ENCODE measurements at places on chromosomes 16 and 17. TPM values are rescaled to one million over a fixed set of nuclear protein-coding genes. Genes with fewer than 3 reads are reported as not detected.

GRCh38 chr16:74297145-74297665, 591 bp downstream of the PSMD7 start:
- peak; percentile 28 for DNase-seq

- DNase-seq: no peak
Measured at GRCh38 chr16:3486506-3487215, 8.6 kb downstream of the C16orf90 start.

DNA sequence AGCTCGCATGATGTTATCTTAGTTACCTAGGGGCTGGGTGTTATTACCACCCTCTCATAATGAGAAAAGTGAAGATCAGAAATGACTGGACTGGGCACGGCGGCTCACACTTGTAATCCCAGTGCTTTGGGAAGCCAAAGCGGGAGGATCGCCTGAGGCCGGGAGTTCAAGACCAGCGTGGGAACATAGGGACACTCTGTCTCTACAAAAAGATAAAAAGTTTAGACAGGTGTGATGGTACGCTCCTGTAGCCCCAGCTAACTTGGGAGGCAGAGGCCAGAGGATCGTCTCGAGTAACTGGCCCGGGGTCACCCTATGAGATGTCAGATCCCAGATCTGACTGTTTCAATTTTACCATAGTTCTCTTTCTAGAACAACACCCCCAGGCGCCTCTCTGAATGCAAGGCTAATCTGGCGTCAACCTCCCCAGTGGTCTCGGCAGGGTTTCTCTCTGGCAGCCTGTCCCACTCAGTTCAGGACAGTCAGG, 1.9 kb upstream of the CCDC102A start:
- DNase-seq: no peak

DNA sequence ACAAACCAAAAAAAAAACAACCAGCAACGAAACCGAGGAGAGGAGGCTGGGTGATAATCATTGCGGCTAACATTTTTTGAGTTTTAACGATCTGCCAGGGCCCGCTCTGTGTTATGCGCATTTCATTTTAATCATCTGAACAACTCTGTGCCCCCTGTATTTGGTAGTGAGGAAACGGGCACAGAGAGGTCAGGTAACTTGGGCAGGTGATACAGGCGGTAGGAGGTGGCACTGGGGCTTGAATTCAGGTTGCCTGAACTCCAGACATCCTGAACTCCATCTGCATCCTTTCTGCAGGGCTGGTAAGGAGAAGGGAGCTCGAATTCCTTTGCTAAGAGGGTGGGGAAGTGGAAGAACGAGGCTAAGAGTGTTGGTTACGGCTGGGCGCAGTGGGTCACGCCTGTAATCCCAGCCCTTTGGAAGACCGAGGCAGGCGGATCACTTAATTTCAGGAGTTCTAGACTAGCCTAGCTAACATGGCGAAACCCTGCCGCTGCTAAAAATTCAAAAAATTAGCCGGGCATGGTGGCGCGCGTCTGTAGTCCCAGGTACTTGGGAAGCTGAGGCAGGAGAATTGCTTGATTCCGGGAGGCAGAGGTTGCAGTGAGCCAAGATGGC, 1.1 kb downstream of the CLUAP1 start:
- DNase-seq: no peak

DNA sequence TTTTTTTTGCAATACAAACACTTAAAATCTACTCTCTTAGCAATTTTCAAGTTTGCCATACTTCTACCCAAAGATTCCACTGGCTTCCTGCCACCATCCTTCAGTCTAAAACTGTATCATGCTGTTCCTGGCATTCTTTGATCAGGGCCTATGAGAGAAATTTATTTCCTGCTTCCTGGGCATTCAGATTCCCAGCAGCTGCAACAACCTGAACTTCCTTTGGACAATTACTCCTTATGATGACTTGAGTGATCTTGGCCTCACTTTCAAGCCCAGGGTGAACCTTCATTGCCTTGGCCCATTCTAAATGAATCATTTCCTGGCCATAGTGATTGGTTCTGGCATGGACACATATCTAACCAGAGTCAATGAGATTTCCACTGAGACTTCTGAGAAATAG, 18.0 kb upstream of the MON1B start:
- DNase-seq: no peak

Gene CD300LB
- total RNA-seq: not detected

Gene TSPOAP1
- 1.1 TPM for total RNA-seq
